ENCODE measurements at places on chromosomes 6 and 20. TPM values are rescaled to one million over a fixed set of nuclear protein-coding genes. Genes with fewer than 3 reads are reported as not detected.
A peak's percentile ranks its signal among the peaks of the same experiment; 100 is the strongest.

The CST3 gene
- polyA plus RNA-seq, result 169 TPM

GRCh38 chr6:97040355-97040860 lies 115.9 kb downstream of the KLHL32 start:
- no peak for DNase-seq

DNA sequence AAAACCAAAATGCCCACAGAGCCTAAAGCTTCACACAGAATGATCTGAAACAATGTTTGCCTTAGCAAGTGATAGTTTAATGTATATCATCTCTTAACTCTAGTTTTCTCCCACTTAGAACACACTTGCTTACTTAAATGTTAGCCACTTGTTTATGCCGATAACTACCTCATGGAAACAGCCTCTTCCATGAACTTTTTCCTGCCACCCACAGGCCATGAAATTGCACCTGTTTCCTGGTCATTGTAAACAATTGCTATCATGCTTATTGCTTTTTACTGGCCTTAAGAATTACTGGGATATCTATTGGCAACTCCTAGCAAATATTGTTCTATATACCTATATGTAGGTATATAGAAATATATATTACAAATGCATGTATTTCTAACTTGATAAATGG lies 231.1 kb downstream of the HDGFL1 start:
- no peak for DNase-seq

GRCh38 chr20:57398901-57399535 lies 7.8 kb downstream of the RBM38 start:
- DNase-seq, result no peak

DNA sequence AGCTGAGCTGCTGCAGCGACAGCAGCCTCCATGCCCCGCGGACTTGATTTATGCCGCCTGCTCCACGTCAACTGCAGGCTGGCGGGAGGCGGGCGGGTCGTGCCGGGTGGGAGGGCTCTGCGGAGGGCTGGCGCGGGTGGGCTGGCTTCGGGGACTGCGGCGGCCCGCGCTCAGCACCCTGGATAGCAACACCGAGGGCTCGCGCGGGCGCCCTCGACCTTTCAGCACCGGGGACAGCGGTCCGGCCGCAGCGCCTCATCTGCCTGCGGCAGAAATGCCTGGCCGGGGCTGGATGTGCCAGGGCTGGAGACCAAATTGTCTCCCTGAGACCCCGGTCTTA lies 792 bp downstream of the SNAP25 start:
- peak; percentile 80 for DNase-seq

- DNase-seq, result no peak
These were observed 133.1 kb downstream of the ALDH8A1 start for GRCh38 chr6:134816780-134817179.

GRCh38 chr6:36655085-36655724 lies 23.3 kb upstream of the CDKN1A start:
- DNase-seq, result no peak

DNA sequence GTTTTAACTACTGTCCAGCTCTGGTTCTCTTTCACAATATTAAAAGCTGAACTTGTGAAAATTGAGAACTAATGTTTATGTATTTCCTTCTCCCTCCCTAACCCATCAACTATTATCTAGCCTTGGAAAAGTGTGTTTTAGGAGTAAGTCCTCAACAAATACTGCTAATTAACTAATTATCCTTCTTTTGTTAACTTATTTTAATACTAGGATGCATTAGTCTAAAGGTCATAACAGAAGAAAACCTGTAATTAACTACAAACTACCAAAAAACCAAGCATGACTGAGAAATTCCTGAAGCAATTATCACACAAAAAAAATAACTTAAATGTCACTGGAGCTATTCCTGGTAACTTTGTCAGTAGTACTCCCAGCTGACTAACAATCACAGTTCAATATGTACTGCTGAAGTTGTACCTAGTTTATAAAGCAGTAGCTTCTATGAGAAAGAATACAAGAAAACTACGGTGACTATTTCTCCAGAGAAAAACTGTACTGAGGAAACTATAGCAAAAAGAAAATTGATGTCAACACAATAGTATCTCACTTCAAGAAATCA lies 301.9 kb downstream of the LAMA2 start:
- DNase-seq, result no peak

- no peak for DNase-seq
These were observed 136.7 kb downstream of the AIG1 start for GRCh38 chr6:143197377-143197776.

DNA sequence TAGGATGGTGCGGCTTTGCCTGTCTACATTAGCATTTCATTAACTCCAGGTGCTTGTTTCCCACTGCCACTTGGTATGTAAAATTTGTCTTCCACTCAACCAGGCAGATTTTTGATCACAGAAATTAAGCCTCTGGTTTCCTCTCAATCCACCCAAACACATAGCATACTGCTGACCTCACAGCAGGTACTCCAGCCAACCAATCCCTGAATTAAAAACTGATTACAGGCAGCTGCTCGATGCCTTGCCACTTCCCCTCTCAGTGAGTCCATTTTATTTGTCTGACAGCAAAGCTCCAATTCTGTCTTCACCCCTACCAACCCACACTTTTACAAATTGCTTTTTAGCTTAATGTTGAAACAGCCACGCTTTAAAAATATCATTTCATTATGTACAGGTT lies 95.2 kb downstream of the PLCB1 start:
- no peak for DNase-seq

The AFDN gene
- polyA plus RNA-seq, result 199 TPM

- no peak for DNase-seq
These were observed 37.8 kb downstream of the PTPRT start for GRCh38 chr20:43151901-43152300.

- no peak for DNase-seq
These were observed at the start of gene SIM1 for GRCh38 chr6:100464903-100465700. Gene SIM1 (minus strand): TSS chr6:100464921. CDS start chr6:100463468, 1,453 bp downstream.

The DDX43 gene
- 0.45 TPM for polyA plus RNA-seq

DNA sequence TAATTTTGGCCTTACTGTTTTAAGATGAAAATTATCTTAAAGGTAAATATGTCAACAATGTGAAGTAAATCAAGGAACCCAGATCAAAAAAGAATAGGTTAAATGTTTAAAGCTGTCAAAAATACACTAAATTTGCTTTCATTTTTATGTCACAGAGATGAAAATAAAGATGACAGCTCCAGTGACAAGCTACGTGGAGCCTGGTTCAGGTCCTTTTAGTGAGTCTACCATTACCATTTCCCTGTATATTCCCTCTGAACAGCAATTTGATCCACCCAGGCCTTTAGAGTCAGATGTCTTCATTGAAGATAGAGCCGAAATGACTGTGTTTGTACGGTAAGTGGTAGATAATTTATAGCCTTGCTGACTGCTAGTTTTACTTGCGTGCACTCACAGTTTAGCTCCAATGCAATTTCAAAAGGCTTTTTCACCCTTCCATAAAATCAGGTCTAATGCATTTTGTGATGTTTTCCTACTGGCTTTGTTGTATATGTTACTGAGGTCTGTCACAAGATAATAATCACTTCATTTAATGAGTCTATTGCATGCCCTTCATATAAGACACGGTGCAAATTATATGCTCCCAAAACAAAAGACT lies 1.9 kb downstream of the HEBP2 start:
- no peak for DNase-seq

The OR2J3 gene
- not detected for polyA plus RNA-seq

GRCh38 chr6:53629862-53630532 lies 35.6 kb downstream of the KLHL31 start:
- no peak for DNase-seq

DNA sequence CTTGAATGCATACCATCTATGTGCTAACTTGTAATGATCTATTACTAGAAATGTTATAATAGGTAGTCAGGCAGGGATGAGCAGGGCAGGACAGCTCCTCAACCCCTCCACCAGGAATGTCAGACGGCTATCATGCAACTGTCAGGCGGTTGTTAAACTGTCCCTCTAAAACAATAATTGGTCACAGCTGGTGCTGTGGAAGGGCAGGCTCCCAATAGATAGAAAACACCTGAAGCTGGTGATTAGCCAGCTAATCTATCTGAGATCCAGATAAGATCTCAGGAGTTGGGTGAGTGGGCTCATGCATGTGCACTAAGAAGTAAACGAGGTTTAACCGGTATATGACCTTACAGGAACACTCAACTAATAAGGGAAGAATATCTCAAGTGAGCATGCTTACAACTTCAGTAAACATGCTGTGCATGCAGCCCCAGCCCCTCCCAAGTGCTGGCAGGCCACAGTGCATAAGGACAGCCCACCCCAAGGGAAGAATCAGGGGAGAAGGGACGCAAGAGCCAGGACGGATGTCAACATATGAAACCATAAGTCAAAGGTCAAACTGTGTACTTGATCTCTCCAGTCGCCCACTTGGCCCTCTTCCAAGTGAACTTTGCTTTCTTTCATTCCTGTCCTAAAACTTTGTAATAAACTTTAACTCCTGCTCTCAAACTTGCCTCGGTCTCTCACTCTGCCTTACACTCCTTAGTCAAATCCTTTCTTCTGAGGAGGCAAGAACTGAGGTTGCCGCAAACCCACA lies 566.2 kb upstream of the NRSN1 start:
- DNase-seq, result peak; percentile 38

The RREB1 gene
- polyA plus RNA-seq, result 21.2 TPM

The TSBP1 gene
- polyA plus RNA-seq, result 0.05 TPM

The MICB gene
- 1.6 TPM for polyA plus RNA-seq

DNA sequence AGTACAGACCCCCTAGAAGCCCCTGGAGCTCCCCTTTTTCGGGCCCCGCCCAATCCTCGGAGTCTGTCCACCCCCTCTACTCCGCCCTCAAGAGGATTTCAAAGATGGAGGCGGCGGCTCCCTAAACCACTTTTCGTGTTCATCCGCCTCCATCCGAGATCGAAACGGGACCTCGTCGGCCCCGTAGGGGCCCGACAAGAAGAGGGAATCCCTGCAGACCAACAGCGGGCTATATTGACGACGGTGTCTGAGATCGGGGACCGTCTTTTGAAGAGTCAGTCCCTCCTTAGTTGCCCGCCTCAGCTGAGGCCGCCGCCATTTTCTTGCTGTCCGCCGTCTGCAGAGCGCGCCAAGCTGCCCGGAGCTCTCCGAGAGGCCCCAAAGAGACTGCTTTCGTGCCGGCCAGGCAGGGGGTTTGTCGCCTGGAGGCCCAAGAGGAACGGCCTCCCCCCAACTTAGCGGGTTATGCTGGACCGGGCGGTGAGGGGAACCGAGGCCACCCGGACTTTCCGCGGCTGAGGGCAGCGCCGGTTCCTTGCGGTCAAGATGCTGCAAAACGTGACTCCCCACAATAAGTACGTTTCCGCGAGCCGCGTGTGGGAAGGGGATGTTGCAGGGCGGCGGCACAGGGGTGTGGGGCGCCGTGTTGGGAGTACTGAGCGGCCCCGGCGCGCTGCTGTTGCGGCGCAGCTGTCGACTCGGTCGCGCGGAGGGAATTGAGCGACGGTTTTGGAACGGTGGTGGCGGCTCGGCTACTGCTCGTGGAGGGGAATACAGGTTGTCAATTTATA lies 4.2 kb downstream of the BRD2 start:
- no peak for DNase-seq

- DNase-seq, result no peak
These were observed 579.0 kb upstream of the BTBD3 start for GRCh38 chr20:11338496-11339306.

The CCR6 gene
- not detected for polyA plus RNA-seq

DNA sequence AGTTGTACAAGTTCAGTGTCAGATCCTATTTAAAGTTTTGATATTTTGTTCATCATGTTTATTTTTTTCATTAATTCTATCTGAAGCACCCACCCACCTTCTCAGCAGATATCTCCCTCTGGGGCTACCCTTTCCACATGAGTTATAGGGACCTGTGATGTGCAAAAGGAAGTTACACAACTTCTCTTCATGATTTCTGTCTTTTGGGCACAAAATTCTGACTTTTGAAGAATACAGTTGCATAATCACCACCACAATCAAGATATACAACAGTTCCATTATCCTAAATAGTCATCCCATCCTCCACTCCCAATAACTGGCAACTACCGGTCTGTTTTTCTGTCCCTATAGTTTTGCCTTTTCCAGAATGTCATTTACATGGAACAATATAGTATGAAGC lies 13.8 kb upstream of the FUCA2 start:
- no peak for DNase-seq

The CST2 gene
- polyA plus RNA-seq, result not detected

- no peak for DNase-seq
These were observed 49.8 kb upstream of the ENPP5 start for GRCh38 chr6:46220352-46221221.

DNA sequence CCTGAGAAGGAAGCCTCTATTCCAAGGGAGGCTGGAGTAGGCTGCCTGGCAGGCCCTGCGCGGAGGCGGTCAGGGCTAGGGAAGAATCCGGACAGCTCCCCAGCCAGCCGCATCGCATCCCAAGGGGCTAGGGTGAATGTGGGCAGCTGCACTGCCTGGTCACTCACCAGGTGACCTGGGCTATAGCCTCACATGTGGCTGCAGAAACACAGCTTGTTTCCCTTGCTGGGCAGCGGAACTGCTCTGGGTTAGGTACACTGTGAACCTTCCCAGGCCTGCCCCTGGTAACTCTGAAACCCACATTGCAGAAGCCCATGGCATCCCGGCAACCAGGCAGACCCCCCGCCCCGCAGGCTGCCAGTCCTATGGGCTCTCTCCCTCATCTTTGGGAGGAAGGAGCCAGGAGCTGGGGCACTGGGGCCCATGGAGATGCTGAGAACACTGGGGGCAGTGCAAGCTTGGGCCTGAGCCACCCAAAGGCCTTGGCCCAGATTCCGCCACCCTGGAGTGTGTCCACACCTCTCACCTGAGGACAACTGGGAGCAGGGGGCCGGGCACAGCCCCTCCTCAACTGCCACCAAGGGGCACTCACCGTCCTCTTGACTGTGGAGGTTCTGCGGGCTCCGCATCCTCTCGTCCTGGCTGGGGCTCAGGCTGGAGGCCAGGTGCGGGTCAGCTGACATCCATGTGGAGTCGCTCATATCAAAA lies 111.0 kb downstream of the NOL4L start:
- no peak for DNase-seq

- DNase-seq, result no peak
These were observed 66.7 kb upstream of the SLC22A16 start for GRCh38 chr6:110543106-110543505.

DNA sequence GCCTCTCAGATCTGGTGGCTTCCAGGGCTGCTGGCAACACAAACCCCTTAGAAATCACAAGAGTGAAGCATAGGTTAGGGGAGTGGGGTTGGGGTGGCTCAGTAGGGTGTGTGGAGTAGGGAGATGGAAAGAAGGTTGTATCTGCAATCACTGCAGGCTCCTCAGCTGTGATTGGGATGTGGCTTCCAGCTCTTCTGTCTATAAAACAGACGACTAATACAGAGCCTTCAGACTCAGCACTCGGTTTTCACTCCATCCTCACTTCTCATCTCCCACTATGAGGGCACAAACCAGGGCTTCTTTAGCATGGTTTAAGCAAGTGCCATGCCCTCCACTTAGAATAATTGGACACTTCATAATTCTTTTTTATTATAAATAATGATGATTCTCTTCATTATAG lies 46.4 kb upstream of the CAP2 start:
- no peak for DNase-seq

GRCh38 chr6:48281217-48281616 lies 170.2 kb upstream of the PTCHD4 start:
- no peak for DNase-seq

Measured in right renal pelvis (tissue), 4 donors.